Inflammatory macrophage treated with lipopolysaccharide for 4 hours (primary cell): ENCODE measurements at places on chromosomes 13 and 19.

GRCh38 chr19:15866636-15867035, 31.2 kb downstream of the CYP4F2 start:
- DNase-seq = no peak

DNA sequence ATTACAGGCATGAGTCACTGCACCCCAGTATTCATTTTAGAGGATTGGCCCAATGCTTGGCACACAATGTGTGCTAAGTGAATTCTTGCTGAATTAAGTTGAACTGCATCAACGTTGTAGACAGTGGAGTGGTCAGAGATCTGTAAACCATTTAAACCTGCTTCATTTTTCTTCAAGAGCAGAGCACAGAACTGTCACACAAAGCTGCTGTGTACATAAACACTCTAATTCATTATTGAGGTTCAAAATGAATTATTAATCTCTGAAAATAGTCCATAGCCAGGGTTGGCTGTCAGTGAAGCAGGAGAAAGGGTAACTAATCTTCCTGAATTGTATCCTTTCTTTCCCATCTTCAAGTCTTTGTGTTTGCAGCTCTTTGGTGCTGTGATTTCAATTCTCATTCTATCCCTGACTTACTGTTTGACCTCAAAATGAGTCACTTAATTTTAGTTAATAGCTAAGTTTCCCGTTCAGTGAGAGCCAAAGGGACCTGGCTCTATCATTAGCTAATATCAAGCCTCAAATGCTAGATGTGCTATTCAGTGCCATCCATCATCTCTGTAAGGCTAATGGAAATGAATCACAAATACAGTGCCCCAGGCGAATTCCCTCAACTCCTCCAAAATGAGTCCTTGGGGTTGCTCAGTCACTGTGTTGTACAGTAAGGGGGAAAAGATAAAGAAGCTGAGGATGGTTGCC, 77.0 kb upstream of the TSC22D1 start:
- no peak for DNase-seq

DNA sequence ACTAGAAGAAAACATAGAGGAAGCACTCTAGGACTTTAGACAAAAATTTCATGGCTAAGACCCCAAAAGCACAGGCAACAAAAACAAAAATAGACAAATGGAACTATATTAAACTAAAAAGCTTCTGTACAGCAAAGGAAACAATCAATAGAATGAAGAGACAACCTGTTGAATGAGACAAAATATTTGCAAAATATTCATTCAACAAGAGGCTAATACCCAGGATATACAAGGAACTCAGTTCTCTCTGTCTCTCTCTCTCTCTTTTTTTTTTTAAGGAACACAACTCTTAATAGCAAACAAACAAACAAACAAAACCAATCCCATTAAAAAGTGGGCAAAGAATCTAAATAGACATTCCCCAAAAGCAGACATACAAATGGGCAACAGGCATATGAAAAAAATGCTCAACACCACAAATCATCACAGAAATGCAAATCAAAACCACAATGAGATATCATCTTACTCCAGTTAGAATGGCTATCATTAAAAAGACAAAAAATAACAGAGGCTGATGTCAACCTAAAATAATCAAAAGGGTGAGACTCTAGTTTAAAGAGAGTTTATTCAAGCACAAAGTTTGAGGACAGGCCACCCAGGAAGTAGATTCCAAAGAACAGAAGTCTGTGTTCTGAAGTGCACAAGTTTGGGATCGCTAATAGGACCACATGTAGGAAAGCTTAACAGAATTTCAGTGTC, 27.1 kb upstream of the SLC7A9 start:
- DNase-seq = no peak

GRCh38 chr13:33642374-33643065, 175.4 kb upstream of the RFC3 start:
- DNase-seq = peak; percentile 69

DNA sequence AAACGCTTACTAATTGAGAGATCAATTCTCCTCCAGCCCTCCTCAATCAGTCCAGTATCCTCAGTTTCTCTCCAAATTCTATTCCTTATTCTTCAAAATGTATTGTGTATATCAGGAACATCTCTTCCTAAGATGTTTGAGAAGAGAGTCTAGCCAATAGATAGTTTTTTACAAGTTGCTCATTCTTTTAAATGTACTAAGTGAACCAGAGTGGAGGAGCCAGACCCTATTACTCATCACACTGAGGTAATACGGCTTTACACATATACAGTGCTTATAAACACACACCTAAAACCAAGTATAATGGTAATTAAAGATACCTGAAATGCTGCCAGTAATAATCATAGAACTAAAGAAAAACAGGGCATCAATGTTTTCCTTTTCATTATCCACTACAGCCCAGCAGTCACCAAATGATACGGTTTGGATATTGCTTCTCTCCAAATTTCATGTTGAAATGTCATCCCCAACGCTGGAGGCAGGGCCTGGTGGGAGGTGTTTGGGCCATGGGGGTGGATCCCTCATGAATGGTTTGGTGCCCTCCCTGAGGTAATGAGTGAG, 45.2 kb upstream of the HMGB1 start:
- no peak for DNase-seq

GRCh38 chr13:20156702-20157101, 4.2 kb downstream of the GJA3 start:
- DNase-seq = no peak

GRCh38 chr19:7932276-7932929, 6.5 kb upstream of the CTXN1 start:
- no peak for DNase-seq

- no peak for DNase-seq
Measured at GRCh38 chr19:43847246-43847645, 20.1 kb downstream of the ZNF283 start.
